Cortex of kidney (tissue), 1 donor: ENCODE measurements at places on chromosomes 11 and 22.

GRCh38 chr11:66878474-66878873 lies 21.6 kb downstream of the LRFN4 start:
- no peak for DNase-seq

DNA sequence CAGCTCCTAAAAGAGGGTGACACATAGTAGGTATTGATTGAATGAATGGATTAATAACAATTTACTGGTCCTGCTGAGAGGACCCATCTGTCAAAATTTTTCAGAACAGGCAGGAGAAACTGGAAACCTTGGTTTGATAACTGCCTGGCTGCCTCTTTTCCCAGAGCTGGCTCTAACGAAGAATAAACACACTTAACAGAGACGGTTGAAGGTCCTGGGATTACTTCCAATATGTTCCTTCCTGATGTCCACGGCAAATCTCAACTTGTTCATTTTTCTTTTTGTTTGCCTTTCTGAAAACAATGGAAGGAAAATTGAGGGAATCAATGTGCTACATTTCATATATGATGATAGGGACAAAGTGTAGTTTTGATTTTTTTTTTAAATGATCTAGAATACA lies 76.5 kb upstream of the SYT13 start:
- DNase-seq = no peak

DNA sequence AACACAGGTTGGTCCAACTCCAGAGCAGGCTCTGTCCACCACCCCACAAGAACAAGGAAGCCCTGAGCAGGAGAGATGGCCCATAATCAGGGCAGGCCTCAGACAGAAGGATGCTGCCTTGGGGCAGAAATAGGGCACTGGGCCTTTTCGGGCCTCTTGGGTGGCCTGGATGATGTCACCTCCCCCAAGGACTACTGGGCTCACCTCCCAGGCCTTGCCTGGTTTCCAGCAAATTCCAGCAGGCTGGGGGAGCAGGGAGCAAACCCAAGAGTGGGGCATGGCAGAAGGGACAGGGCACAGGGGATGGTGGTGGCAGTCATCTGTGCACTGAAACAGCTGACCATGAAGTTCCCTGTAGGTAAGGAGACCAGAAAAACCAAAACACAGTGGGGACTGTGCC lies 5.3 kb upstream of the NAA40 start:
- no peak for DNase-seq

DNA sequence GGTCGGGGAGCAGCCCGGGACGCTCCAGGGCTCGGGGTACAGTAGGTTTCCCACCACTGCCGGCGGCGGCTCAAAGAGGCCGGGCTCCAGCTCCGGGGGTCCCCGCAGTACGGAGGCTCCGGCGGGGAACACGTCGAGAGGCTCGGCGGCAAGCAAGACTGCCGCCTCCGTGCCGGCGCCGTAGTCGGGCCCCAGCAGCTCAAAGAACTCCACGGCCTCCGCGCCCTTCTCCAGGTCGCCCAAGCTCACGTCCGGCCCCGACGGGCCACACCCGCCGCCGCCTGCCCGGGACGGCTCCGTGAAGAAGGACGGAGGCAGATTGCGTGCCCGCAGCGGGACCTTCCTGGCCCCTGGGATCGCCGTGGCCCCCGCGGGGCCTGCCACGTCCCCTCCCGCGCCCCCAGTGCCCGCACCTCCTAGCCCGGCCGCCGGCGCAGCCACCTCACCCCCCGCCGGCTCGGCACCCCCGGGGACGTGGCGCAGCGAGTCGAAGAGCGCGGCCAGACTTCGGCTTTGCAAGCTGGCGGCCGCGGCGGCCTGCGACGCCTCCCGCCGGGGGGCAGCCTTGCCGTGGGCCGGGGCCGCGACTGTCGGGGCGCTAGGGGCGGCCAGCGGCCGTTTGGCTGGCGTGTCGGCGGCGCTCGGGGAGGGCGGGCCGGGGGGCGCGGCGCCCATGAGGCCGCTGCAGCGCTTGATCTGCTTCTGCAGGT lies 775 bp downstream of the FAM181B start:
- DNase-seq = no peak

GRCh38 chr11:35589281-35589680 lies 29.0 kb upstream of the FJX1 start:
- no peak for DNase-seq

GRCh38 chr11:134125507-134125906 lies 56.6 kb downstream of the JAM3 start:
- DNase-seq = no peak

GRCh38 chr11:110172468-110173065 lies 79.4 kb downstream of the ZC3H12C start:
- no peak for DNase-seq

GRCh38 chr11:129090056-129090455 lies 102.1 kb downstream of the ARHGAP32 start:
- no peak for DNase-seq

DNA sequence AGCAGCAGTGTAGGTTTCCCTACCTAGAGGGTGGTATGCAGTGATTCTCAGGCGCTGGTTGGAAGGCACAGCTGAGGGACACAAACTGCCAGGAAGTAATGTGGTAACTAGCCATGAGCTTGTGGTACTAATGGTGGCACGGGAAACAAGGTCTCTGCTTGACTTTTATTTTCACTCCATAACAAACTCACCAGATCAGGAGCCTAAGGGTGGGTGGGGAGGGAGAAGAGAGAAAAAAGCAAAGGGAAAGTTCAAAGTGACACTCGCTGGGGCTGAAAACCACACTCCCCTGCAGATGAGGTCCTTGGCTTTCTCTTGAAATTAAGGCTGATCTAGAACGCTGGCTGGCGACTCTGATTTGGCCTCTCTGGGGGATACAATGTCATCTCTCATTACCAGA lies 22.0 kb downstream of the TRAF6 start:
- no peak for DNase-seq

GRCh38 chr11:117011541-117011898 lies 86.7 kb downstream of the SIK3 start:
- DNase-seq = no peak

GRCh38 chr11:57874981-57875380 lies 113.4 kb downstream of the CTNND1 start:
- DNase-seq = no peak

DNA sequence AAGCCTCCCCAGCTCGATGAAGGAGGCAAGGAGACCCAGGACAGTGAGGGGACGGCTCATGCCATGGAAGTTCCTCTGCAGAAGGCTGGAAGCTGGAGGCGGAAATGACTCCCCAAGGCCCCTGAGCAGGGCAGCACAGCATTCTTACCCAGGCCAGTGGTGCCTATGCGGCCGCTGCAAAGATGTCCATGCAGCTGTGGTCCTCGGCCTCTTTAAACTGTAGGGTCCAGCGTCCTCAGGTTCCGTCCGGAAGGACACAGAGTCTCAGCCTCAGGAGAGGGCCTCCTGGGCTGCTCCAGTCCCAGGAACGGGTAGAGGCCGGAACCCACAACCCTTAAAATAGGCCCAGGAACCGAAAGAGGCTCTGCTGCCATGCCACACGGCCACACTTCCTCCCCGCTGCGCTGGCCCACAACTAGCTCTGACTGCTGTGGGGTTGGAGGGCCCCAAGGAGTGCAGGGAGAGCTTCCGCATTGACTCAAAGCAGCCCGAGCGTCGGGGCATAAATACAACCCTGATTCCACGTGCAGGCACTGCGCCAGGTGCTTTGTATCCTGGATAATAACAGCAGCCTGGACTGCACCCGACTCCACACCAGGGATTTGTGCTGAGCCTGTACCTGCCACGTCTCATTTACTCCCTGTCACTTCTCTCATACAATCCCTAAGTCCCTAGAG lies 5.5 kb downstream of the KIAA0930 start:
- no peak for DNase-seq

DNA sequence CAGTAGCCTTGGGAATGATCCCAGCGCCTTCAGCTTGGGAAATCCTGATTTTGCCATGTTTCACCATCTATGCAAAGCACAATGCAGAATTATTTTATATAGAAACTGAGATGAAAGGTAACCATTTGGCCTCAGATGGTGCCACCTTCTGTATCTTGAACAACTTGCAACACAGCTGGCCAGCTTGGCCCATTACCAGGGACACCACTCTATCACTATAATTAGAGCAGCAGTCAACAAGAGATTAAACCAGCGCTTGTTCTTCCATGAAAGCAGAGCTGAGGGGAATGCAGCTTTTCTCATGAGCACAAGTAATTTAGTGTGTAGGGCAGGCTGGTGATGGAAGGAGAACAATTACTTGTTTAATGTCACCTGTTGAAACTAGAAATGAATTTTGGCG lies 6.7 kb upstream of the ZDHHC13 start:
- DNase-seq = no peak

DNA sequence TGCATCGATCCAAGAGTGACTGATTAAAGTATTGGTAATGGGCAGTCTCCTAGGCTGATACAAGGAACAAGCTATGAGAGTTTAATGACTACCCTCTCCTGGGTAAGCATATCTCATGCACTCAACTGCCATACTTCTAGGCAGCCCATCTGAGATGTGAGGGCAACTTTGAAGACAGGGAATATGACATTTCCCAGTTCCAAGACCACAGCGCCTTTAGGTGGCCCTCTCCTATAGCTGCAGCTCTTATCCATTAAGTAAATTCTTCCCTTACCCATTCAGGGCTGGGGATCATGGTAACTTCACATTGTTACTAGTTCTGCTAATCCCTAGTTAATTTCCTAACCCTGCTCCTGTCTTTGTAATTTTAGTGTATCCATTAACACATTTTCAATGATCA lies 157.3 kb upstream of the CTSC start:
- no peak for DNase-seq

GRCh38 chr11:86230921-86231434 lies 13.6 kb upstream of the EED start:
- no peak for DNase-seq

GRCh38 chr11:12111549-12112520 lies 1.4 kb downstream of the MICAL2 start:
- DNase-seq = no peak

- DNase-seq = no peak
Observed at GRCh38 chr22:17412232-17412631, 43.0 kb downstream of the CECR2 start.

- no peak for DNase-seq
Observed at GRCh38 chr11:66363187-66363601, 8.4 kb downstream of the SLC29A2 start.

- DNase-seq = no peak
Observed at GRCh38 chr11:26319906-26320305, 12.0 kb upstream of the ANO3 start.

GRCh38 chr22:49701380-49702067 lies 126.1 kb downstream of the BRD1 start:
- DNase-seq = no peak

GRCh38 chr11:128549256-128549944 lies 38.0 kb downstream of the ETS1 start:
- no peak for DNase-seq

- no peak for DNase-seq
Observed at GRCh38 chr11:126185259-126186024, 26.0 kb downstream of the RPUSD4 start.

DNA sequence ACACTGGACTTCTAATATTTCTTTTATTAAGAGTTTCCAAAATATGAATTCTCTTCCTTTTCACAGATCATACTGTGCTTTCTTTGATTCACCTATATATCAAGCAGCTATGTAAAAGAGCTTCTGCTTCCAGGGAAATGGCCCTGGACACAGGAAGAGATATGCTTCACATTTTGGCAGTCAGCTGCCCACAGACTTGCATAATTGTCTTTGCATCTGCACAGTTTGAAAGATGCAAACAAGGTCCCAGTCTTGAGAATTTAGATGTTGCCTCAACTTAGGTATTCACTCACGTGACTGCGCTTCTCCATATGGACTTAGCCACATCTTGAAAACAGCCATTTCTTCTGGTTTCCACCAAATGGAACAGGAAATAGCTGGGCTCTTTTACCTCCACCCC lies 92.3 kb upstream of the POU2AF2 start:
- DNase-seq = no peak

DNA sequence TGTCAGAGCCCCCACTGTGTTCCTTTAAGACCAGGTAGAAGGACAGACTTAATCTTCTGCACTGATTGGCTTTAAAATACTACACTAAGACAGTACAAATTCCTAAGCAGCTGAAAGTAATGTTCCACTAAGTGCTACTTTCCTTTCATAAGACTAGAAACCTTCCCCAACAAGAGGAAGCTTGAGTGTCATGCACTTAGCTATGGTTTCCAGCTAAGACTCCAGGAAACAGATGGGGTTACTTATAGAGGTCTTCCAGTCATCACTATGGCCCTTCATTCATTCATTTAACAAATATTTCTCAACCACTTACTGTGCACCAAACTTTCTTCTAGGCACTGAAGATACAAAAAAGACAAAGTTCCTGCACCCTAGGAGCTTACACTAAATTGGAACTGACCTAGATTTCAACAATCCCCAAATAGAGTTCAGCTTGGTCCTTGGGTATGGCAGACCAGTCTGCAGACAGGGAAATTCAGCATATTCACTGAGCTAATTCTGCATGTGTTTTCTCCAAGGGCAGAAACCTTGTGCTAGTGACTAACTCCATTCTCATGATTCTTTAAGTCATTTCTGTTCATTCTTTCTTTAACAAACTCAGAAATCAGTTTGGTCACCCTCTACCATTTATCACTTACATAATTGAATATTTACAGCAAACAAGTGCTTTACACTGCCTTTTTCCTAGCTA lies 178.4 kb upstream of the MTNR1B start:
- DNase-seq = no peak

DNA sequence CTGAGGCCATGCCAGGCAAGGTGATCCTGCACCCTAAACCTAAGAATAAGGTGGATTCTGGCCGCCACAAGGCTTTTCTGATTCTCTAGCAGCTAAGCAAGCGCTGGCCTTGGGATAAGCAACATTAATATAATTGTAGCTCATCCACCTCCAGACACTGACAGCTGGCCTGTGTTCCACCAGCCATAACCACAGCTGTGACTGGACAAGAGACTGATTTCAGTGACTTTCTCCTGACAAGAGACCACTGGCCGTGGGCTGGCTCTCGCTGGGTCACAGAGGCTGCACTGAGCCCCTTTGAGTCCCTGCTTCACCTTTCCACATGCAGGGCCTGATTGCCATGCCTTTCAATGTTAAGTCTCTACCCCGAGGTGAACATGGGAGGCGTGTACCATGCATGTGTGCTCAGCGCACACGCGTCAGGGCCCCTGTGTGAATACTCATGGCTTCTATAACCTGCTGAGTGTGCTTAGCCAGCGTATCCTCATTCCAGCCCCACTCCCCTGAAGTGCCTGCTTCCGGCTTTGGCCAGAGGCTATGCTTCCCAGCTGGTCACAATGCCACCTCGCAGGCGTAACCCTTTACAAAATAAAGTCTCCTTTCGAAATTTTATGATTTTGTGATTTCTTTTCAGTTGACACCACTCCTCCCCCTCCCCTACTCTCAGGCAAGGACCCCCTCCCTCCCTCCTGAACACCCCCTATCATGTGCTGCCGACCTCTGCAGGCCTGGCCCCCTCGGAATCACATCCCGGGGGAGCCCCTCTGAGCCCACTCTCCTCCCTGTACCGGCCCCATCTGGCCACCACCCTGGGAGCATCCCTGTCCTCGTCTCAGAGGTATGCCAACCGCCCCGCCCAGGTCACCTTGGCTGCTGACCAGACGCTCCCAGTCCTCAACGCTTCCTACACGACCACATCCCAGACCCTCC lies 128.1 kb downstream of the CTTN start:
- no peak for DNase-seq
